Endothelial cell (in vitro differentiated cells): ENCODE measurements at places on chromosomes 7 and 10.

GRCh38 chr7:127769696-127770400, 117.9 kb downstream of the SND1 start:
- no peak for DNase-seq

- DNase-seq, result no peak
These were observed 2.2 kb downstream of the BHLHA15 start for GRCh38 chr7:98213296-98213887.

- DNase-seq, result no peak
These were observed 112.3 kb upstream of the PFKP start for GRCh38 chr10:2955064-2955463.

DNA sequence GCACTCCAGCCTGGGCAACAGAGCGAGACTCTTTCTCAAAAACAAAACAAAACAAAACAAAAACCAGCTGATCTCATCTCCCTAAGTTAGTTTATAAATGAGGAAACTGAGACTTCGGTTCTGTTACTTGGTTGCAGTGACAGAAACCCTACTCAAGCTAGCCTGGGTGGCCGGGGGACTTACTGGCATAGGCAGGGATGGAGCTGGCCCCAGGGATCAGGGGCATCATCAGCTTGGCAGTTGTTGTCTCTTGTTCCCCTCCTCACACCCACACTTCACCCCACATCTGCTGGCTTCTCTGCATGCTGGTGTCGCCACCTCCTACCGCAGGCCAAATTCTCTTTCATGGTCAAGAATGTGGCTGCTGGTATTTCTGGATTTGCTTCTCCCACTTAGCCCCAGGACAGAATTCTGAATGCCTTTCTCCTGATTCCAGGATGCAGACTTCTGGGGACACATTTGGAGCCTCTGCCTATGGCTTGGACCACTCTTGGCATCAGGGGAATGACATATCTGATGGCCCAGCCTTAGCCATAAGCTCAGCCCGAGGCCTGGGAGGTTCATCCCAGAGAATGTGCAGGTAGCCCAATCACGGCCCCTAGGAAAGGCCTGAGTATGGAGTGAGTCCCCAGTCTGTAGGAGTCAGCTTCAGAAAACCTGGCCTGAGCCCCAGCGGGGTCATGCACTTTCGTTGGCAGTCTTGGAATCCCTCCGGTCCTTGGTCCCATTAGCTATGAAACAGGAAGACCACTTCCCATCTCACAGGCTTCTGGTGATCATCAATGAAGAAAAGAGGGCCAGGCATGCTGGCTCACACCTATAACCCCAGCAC, 41.6 kb upstream of the CTBP2 start:
- DNase-seq, result no peak

DNA sequence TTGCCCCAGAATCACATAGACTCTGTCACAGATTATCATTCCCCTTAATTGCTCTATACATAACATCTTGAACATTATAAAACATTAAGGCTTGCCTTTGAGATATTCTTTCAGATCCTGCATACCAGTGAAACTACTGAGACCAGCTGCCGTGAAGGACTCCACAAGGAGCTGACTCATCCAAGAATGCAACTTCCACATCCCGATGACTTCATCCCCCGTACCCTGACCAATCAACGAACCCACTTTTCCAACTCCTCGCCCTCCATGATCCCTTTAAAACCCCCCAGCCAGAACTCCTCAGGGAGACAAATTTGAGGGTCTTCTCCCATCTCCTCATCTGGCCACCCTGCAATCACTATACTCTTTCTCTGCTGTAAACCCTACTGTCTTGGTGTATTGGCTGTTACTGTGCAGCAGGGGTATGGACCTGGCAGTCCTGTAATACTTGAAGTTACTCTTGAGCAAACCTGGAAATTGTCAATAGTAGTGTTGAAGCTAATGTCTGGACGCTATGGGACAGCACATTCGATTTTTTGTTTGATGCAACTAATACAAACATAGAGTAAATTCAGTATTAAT, 49.8 kb downstream of the HTR5A start:
- DNase-seq, result no peak

- DNase-seq, result no peak
These were observed 120.8 kb downstream of the CELF2 start for GRCh38 chr10:11138314-11139033.
